ENCODE measurements at places on chromosomes 7 and 10.

DNA sequence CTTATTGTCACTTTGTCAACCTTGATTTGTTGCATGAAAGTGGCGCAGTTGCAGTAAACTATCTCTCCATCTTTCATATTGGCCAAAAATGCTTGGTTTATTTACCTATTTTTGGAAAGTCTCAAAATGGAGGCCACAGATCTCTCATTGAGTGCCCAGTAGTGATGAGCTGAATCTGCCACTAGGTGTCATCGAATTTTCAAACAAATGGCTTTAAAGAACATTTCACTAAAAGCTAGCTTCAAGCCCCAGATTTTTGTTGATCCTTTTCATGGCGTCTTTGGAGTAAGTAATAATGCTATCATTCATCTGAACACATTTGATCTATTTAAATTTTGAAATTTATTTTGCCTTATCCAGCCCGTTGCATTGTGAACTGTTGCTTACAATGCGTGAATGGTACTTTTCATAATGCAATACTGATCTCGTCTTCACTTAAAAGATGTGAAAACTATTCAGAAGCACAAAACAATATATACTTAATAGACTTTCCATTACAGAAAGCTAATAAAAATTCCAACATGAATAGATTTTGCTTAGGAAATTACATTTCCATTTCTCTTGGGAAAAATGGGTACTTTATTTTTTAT, 236.2 kb downstream of the DNAJB9 start:
- no peak for DNase-seq

DNA sequence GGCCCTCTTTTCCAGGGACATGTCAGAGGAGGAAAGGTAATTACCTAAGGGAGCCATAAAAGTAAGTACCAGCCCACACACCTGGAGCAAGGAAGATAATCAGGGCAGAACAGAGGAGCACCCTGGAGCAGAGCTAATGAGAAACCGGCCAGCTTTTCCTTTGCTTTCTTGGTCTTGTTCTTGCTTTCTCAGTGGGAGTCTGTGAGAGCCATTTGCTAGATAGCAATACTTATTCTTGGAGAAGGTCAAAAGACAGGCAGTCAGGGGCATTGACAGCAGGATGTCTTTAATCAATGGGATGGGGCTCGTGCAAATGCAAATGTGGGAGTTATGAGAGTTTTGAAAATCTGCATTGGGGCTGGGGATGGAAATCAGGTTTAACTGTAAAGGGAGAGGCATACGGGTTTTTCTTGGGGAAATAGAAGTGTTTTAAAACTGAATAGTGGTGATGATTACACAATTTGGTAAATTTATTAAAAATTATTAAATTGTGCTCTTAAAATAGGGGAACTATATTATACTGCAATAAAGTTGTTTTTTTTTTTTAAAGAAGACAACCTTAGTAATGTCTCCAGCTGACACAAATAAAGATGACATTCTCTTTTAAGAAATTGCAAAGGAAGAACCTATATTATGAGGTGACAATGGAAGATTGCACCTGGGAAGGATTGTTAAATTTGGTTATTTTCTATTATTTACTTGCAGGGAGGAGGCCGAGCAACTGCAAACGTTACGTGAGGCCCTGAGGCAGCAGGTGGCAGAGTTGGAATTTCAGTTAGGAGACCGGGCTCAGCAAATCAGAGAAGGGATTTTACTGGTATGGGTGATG, 35.6 kb upstream of the PPP1R17 start:
- no peak for DNase-seq

GRCh38 chr10:76125900-76126299, 694.5 kb downstream of the LRMDA start:
- no peak for DNase-seq

DNA sequence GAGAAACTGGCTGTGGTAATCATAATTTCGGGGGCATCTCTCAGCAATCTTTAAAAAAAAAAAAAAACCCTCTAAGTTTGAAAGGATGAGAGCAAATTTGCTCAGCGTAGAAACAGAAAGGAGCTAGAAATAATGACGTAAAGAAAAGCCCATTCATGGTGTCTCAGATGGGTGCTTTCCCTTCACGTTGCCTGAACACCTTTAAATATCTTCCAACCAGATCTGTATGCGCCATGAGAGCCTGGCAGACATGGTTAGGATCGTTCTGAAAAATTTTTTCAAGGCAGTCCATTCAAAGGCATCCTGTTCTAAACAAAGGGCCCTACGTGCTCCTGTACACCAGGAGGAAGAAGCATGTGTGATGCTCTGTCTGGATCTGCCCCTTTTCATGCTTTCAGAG, 141.2 kb upstream of the C1QL3 start:
- no peak for DNase-seq

- no peak for DNase-seq
Measured at GRCh38 chr7:158657189-158657746, 47.3 kb downstream of the NCAPG2 start.

DNA sequence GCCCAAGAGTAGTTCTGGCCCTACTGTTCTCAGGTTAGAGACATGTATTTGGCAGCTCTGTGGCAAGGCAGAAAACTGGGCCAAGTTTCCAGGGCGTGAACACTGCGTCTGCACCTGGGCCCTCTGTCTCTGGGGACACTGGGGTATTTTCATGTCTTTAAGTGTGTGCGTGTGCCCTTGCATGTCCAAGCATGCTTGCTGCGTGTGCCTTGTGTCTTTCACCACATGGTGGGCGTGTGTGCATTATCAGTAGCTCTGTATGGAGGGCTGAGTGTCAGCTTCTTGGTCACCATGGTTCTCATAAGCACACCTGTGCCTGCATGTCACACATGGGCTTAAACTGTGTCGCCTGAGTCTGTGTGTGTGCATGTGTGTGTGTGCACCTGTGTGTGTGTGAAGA, 69.3 kb downstream of the HIPK2 start:
- DNase-seq = no peak

DNA sequence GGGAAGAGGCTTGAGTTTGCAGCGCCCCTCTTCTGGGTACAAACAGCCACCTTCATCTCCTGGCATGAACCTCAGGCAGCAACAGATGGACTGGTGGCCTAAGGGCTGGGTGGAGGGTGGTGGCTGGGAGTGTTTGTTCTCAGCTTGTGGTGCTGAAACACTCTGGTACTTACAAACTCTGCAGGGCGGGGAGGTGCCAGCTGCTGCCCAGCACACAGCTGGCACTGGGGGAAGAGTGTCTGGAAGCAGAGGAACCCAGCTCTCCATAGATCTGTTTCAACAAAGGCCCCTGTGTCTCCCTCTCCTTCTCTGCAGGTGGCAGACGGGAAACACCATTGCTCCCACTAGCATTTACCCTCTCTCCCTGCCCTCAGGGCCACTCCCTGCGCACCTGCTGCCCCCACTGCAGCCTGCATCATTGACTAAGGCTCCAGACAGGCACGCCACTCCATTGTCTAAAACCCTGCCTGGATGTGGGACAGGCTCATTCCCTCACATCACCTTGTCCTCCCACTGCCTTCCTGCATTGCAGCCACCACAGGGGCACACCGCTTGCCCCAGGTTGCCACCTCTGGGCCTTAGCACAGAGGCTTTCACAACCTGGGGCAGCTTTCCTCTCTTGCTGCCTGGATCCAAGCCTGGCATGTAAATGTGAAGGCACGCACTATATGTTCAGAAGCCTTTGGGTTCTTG, 6.5 kb downstream of the ARHGAP22 start:
- peak; percentile 30 for DNase-seq

DNA sequence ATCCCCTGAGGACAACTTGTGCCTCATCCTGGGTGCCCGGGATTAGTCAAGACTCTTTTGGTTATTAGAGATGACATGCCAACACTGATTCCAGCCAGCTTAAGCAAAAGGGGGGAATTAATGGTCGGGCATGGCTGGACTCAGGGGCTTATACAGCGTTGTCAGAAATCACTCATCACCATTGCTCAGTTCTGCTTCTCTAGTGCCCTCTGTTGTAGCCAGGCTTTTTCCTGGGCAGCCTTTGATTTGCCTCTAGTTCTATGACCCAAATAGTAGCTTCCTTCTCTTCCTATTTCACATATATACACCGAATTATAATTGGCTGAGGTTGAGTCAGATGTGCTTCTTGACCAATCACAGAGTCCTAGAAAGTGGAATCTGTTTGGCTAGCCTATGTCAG, 192.0 kb upstream of the HABP2 start:
- DNase-seq = no peak

GRCh38 chr7:6432781-6433180, 15.0 kb downstream of the DAGLB start:
- no peak for DNase-seq

DNA sequence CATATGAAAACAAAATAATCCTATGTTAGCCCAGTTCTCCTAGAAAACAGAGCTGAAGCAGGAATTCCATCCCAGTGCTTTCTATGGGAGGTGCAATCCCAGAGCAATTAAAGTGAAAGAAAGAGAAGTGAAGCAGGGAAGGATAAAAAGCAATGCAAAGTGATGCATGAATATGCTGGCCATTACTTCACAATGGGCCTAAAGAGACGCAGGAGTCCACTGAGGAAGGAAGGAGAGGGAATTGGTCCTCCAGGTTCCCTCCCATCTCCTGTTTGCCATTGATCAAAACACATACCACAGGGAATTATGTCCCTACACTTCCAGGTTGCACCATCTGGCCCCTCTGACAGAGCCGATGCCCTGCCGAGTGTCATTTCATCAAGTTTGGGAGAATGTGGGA, 392.2 kb upstream of the NFE2L3 start:
- no peak for DNase-seq

- no peak for DNase-seq
Measured at GRCh38 chr7:43942997-43943396, 16.8 kb downstream of the UBE2D4 start.

- DNase-seq = no peak
Measured at GRCh38 chr10:74586088-74586585, 240.3 kb upstream of the KAT6B start.

GRCh38 chr7:104967595-104967994, 46.4 kb upstream of the KMT2E start:
- DNase-seq = no peak

DNA sequence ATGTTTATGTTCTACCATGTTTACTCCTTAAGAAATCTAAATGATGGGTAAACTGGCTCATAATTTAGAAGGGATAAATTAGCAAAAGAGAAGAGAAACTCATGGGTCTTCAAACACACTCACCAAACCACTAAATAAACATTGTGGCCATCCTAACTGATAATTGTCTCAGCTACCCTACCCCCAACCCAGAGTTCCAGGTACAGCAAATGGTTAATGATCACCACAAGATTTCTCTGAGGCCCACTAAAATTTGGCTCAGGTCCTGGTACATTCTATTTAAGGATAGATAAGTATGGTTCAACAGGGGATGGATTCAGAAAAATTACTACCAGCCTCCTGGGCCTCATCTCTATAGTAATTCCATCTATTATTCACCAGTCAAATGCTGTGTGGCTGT, 21.4 kb downstream of the SLC25A13 start:
- no peak for DNase-seq

- no peak for DNase-seq
Measured at GRCh38 chr10:30231071-30231652, 117.9 kb downstream of the MTPAP start.

DNA sequence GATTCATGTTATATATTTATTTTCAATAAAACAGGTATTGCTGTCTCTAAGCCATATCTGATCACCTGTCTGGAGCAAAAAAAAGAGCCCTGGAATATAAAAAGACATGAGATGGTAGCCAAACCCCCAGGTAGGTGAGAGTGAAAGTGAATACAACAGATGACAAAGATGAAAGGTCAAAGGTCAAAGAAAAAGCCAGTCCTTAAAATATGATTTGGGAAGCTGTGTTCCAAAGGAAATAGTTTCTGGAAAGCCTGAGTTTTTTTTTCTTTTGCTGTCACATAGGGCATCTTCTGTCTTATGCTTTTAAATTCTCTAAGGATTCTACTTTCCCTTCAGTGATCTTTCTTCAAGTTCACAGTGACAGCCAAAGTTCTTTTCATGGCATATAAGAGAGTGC, 25.9 kb downstream of the ZNF107 start:
- DNase-seq = no peak

DNA sequence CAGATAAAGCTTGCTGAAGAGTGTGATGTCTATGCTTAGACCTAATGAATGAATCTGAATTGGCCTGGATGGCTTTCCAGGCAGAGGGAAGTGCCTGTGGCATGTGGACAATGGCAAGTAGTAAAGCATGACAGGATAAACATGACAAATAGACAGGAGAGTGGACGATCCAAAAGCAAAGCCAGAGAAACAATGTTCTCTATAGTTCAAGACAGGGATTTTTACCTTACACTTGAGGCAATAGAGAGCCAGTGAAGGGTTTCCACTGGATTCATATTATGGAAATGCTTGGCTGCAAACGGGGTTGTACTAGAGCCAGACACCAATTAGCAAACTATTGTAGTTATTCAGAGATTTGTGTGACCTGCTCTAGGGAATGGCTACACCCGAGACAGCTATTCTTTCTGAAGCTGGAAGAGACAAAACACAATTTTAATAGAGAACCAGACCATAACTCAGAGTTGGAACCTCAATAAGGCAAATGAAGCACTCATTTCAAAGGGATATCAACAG, 2.3 kb downstream of the AGMO start:
- peak; percentile 37 for DNase-seq

GRCh38 chr7:47792521-47793121, 155.6 kb downstream of the PKD1L1 start:
- DNase-seq = no peak

GRCh38 chr7:151133266-151133985, 34.1 kb downstream of the GBX1 start:
- no peak for DNase-seq

DNA sequence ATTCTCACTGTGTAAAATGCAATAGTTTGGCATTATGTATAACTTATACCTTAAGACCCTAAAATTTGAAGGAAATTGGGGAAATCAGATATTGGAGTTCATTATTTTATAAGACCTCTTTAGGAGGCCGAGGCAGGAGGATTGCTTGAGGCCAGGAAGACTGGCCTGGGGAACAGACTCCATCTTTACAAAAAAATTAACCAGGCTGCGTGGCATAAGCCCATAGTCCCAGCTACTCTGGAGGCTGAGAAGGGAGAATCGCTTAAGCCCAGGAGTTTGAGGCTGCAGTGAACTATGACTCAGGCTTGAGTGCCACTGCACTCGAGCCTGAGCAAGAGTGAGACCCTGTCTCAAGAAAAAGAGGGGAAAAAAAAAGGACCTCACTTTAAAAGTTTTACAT, 14.0 kb upstream of the PBLD start:
- no peak for DNase-seq

DNA sequence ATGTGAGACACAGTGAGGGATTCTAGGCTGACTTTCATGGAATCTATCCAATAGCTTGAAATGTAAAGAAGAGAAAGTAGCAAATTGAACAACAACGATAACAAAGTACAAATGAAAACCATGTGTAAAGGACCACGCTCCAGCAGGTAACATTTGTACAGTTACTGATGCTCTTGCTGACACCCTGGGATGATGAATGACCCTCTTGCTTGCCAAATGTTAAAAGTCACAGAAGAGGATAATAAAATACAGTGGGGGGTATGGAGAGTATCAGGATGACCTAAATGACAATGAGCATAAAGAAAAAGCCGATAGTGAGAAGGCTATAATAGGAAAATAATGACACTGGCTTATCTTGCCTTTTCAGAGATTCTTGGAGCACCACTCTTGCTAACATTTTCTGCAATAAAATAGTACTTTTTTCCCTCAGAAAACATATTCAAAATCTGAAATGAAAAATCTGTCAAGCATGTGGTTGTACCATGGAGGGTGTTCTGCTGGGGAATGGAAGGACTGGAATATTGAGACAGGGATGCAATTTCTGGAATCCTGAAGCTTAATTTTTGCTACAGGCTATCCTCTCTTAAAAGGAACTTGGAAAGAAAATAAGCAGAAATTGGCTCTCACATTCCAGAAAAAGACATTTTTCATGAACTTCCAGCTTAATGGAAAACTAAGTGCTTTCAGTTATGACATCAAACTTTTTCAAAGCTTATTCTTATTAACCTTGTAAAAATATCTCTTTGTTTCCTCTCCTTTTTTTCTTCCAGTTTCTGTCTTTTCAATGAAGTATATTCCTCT, 303.2 kb upstream of the GHITM start:
- no peak for DNase-seq

All from NCI-H2107 (cell line).